ENCODE measurements at places on chromosomes 1 and 21.

- peak; percentile 71 for DNase-seq
- H3K36me3 ChIP-seq, result peaks cover 18% of the 10 kb centered on the region
- H3K4me1 ChIP-seq, result peaks cover 61% of the 10 kb centered on the region
- H3K27me3 ChIP-seq, result no peaks in the 10 kb centered on the region
- peak overlapping the region; percentile 59 for H3K4me3 ChIP-seq
These were observed 21.0 kb downstream of the CNIH4 start for GRCh38 chr1:224377676-224378006.

DNA sequence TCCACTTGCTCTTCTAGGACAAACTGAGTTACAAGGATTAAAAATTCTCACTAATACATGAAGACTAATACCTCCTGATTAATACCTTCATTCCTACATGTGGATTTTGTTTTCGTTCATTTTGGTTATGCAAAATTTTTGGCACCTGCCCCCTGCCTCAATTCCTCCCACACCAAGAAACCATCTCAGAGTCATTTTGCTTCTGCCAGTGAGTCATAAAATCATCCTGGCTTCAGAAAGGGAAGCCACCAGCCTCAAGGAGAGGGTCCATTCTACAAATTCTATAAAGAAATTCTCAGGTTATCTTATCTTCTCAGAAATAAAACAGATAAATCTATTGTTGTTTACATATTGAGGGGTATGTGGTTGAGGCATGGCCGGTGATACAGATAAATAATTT, 103.2 kb upstream of the COA6 start:
- no peak overlapping the region for H3K4me3 ChIP-seq
- H3K27ac ChIP-seq, result no peak overlapping the region
- H3K36me3 ChIP-seq, result no peaks in the 10 kb centered on the region
- no peak for DNase-seq
- H3K4me1 ChIP-seq, result no peaks in the 10 kb centered on the region

- H3K27me3 ChIP-seq, result no peaks in the 10 kb centered on the region
- H3K4me3 ChIP-seq, result no peak overlapping the region
- H3K27ac ChIP-seq, result no peak overlapping the region
- H3K4me1 ChIP-seq, result no peaks in the 10 kb centered on the region
These were observed 735 bp upstream of the BRINP3 start for GRCh38 chr1:190478149-190479049.

- DNase-seq, result no peak
- H3K27ac ChIP-seq, result no peak overlapping the region
- no peaks in the 10 kb centered on the region for H3K36me3 ChIP-seq
- H3K4me1 ChIP-seq, result no peaks in the 10 kb centered on the region
These were observed 38.9 kb downstream of the ZC3H11B start for GRCh38 chr1:219573960-219574359.

- no peak for DNase-seq
- H3K27ac ChIP-seq, result no peak overlapping the region
- H3K27me3 ChIP-seq, result peaks cover 4% of the 10 kb centered on the region
- H3K4me1 ChIP-seq, result peaks cover 10% of the 10 kb centered on the region
These were observed 245.7 kb upstream of the JUN start for GRCh38 chr1:59029411-59030167.

DNA sequence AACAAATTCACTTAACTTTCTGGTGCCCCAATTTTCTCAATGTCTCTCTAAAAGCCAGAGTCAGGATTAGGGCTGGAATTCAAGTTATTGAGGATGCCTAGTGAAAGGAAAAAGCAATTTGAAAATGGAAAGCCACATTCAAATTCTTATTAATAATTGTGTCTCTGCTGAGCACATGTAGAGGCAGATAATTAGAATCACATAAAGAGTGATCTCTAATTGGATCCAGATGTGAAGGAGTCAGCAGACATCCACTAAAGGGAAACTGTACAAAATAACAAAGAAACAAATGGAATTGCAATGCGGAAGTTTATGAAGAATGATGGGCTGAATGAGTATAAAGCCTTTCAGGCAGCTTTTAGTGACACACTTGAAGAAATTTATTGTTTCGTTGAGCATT, 482.6 kb downstream of the TTLL7 start:
- no peaks in the 10 kb centered on the region for H3K36me3 ChIP-seq
- H3K27me3 ChIP-seq, result no peaks in the 10 kb centered on the region
- no peak overlapping the region for H3K4me3 ChIP-seq
- H3K27ac ChIP-seq, result no peak overlapping the region
